ENCODE measurements at places on chromosomes 6 and 20. TPM values are rescaled to one million over a fixed set of nuclear protein-coding genes. Genes with fewer than 3 reads are reported as not detected.

The EPM2A gene
- 5.2 TPM for total RNA-seq

The EMILIN3 gene
- not detected for total RNA-seq

The ZDHHC14 gene
- total RNA-seq = 3.8 TPM

The SMLR1 gene
- total RNA-seq = 0.19 TPM

The NFS1 gene
- total RNA-seq = 28.0 TPM

The MCCD1 gene
- not detected for total RNA-seq

The AK9 gene
- 4.2 TPM for total RNA-seq

The CTCFL gene
- not detected for total RNA-seq

The GPR6 gene
- not detected for total RNA-seq

The ZSCAN23 gene
- total RNA-seq = 3.9 TPM

The SLC2A10 gene
- total RNA-seq = 32.2 TPM

The SLC2A4RG gene
- total RNA-seq = 22.0 TPM

The EFCAB8 gene
- under 0.01 TPM for total RNA-seq

The PPP1R14C gene
- total RNA-seq = 0.38 TPM

The ZFP57 gene
- not detected for total RNA-seq
